Head of caudate nucleus (tissue), 42 donors: ENCODE measurements at places on chromosomes 4 and X.

DNA sequence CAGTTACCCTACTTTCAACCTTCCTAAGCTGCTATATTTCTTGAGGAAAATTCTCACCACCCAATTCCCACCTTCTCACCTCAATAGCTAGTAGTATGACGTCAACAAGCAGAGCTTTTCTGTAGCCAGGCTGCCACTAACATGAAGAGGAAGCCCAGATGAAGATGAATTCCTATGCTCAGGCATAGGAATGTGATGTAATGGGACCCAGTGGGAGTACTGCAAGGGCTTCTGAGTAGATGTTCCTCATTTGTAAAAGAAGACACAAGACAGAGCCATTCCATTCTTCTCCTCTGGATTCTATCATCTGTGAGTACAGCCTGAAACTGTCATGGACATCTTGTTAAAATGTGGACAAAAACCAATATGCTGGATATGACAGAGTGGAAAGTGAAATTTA is 81.6 kb upstream of the KLF3 start:
- DNase-seq, result no peak

DNA sequence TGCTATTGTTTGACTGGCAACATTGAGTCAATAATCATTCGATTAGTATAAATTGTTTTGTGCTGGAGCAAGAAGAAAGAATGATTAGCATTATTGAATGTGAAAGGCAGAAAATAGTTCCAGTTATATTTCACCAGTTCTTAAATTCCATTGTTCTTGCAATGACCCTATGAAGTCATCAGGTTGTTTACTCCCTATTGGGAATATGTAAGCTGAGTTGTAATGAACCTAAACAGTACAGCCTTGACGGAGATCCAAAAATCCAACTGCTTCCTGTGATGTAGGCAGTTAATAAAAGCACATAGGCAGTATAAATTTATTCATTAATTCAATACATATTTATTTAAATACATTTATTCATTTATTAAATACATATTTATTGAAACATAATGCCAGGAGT is 947.5 kb downstream of the PCDH7 start:
- DNase-seq, result no peak

- no peak for DNase-seq
Measured at GRCh38 chr4:22179124-22179874, 230.7 kb upstream of the KCNIP4 start.

DNA sequence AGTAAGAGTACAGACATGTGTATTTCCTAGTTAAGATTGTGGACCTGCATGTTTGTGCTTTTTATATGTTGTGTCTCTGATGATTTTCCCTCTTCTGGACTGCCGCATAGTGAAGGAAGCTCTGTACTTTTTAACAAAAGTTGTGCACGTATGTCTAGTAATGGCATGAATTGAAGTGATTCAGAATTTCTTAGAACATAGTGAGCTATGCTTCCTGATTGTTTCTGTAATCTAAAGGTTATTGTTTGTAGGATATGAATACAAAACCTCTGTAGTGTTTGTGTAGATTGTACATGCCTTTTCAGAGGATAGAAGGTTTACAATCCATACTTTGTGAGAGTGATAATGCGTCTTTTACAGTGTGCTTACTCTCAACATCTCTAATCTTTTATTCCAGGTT is 37.0 kb upstream of the NUDT6 start:
- DNase-seq, result no peak

- no peak for DNase-seq
Measured at GRCh38 chrX:2692221-2693112, 1.4 kb downstream of the CD99 start.

DNA sequence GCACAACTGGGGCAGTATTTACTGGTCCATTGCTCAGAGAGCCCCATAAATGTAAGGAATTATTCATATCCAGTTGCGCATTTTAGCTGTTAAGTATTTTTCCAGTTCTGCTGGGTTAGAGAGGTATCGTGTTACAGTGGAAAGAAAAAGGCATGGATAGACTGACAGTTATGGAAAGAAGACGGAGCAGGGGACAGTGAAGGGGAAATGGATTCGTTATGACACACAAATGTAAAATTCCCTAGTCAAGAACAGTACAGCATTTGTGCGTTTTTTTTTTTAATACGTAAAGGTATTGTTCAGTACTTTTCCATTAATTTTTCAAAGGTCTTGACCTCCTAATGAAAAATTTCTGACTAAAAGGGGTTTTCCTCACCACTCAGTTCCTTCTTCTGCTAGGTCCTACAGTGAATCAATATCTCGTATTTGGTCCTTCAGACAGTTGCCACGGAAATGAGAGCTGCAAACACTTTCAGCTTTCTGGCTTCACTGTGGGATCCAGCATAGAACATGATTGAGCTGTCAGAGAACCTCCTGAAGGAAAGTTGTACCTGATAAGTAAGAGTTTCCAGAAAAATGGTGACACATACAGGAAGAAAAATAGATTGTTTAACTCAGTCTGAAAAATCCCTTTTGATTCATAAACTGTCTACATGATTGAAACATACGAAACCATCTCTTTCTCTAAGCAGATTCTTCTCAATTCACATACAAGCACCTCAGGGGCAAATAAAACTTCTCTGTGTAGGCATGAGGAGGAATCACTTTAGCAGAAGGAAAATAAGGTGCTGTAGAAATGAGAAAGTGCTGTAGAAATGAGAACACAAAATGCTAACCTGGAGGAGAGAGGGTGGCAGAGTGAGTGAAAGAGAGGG is 21.8 kb upstream of the BBS12 start:
- DNase-seq, result no peak
